ENCODE measurements at places on chromosomes 6 and 20.
A peak's percentile ranks its signal among the peaks of the same experiment; 100 is the strongest.

DNA sequence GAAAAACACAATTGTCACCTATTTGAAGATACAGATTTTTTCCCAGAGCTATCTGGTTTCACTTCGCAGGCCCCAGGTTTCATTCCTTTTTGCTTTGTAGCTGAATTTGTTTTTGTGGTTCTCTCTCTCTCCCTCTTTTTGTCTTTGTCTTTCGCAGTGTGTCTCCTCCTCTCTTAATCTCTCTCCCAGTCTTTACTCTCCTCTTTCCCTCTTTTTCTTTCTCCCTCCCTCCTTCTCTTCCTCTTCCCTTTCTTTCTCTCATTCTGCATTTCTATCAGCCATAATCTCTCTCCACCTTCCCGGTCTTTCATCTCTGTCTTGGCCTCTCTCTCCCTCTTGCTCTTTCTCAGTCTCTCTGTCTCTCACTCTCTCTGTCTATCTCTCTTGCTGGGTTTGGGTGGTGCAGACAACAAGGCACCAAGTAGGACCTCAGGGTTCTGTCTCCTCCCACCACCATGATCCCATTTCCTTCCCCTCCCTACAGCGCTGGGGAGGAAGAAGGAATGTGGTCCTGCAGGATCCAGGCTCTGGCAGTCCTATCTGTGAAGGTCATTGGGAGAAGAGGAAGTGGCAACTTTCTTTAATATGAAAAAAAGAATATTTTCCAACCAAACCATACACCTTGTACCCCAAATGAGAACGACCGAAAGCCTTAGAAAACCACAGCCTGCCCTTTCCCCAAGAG is 63.2 kb downstream of the BANF2 start:
- no peak for DNase-seq

GRCh38 chr6:22068561-22069305 is 228.1 kb downstream of the PRL start:
- DNase-seq = no peak

GRCh38 chr20:42053350-42053749 is 435.2 kb upstream of the CHD6 start:
- DNase-seq = no peak

- no peak for DNase-seq
Observed at GRCh38 chr6:34090529-34090928, 55.4 kb downstream of the GRM4 start.

- DNase-seq = peak; percentile 70
Observed at GRCh38 chr6:1363729-1364572, 25.4 kb upstream of the FOXF2 start.
